ENCODE measurements at places on chromosomes 7 and 10. TPM values are rescaled to one million over a fixed set of nuclear protein-coding genes. Genes with fewer than 3 reads are reported as not detected.
A peak's percentile ranks its signal among the peaks of the same experiment; 100 is the strongest.

GRCh38 chr10:11243425-11244222, 226.0 kb downstream of the CELF2 start:
- H3K4me3 ChIP-seq: no peak overlapping the region
- no peak overlapping the region for H3K27ac ChIP-seq
- no peaks in the 10 kb centered on the region for H3K36me3 ChIP-seq

DNA sequence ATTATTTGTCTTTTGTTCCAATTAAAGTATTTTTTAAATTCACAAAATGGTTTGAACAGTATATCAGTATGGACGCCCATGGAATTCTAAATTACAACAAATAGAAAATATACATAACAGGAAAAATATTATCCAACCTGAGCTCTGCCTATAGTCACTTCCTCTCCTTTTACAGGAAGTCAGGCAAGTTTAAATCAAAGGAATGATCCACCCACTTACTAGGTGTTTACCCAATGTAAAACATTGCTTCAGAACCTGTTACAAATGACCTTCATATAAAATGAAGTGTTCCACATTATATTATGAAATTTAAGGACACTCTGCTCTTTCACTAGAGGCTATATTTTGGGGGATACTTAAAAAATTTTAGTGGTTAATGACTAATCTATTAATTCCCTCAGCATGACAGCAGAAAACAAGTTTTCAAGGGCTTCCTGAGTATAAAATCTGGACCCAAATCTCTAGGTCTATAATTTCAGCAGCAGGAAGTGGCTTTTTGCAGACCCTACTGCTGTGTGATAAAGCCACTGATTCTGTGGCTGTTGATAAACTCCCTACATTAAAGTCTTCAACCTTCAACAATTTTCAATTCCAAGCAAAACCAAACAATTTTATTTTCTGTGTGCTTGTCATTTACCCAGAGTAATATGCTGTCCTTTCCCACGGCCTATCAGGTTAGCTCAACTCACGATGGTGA, 722.6 kb downstream of the GATA3 start:
- H3K27ac ChIP-seq: no peak overlapping the region
- H3K27me3 ChIP-seq: no peaks in the 10 kb centered on the region
- H3K36me3 ChIP-seq: no peaks in the 10 kb centered on the region
- no peaks in the 10 kb centered on the region for H3K4me1 ChIP-seq
- H3K4me3 ChIP-seq: no peak overlapping the region

- no peak overlapping the region for H3K27ac ChIP-seq
- H3K27me3 ChIP-seq: no peaks in the 10 kb centered on the region
- peaks cover 15% of the 10 kb centered on the region for H3K4me1 ChIP-seq
- DNase-seq: no peak
Measured at GRCh38 chr10:110083884-110084283, 76.1 kb downstream of the ADD3 start.

DNA sequence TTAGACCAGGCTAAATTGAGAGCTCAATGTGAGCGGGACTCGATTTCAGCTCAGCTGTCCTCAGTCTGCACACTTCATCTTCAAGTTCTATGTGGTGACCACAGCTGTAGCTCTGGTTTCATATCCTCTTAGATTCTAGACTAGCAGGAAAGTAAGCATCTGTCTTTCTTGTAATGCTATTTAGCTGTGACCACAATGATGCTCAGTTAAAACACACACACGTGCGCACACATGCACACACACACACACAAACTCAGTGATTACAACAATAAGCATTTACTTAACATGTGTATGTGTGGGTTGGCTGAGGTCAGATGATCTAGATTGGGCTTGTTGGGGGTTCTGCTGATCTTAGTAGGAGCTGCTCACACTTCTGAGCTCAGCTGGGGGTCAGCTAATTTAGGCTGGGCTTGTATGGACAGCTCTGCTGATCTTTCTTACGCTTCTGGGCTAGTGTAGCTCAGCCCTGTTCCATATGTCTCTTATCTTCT, 82.5 kb downstream of the ZNF365 start:
- no peak for DNase-seq
- no peaks in the 10 kb centered on the region for H3K27me3 ChIP-seq
- no peak overlapping the region for H3K4me3 ChIP-seq
- no peaks in the 10 kb centered on the region for H3K36me3 ChIP-seq
- no peak overlapping the region for H3K27ac ChIP-seq
- peaks cover 20% of the 10 kb centered on the region for H3K4me1 ChIP-seq

- peaks cover 64% of the 10 kb centered on the region for H3K4me1 ChIP-seq
- H3K27me3 ChIP-seq: no peaks in the 10 kb centered on the region
- H3K27ac ChIP-seq: peak overlapping the region; percentile 51
- H3K36me3 ChIP-seq: peaks cover 41% of the 10 kb centered on the region
Measured at GRCh38 chr7:48096273-48096672, 7.2 kb downstream of the UPP1 start.

GRCh38 chr10:112115781-112116385, 67.7 kb downstream of the GPAM start:
- DNase-seq: no peak
- no peaks in the 10 kb centered on the region for H3K36me3 ChIP-seq
- H3K27ac ChIP-seq: no peak overlapping the region
- no peak overlapping the region for H3K4me3 ChIP-seq
- no peaks in the 10 kb centered on the region for H3K27me3 ChIP-seq

- no peaks in the 10 kb centered on the region for H3K36me3 ChIP-seq
- no peaks in the 10 kb centered on the region for H3K27me3 ChIP-seq
- no peak for DNase-seq
- peak overlapping the region; percentile 87 for H3K27ac ChIP-seq
- H3K4me3 ChIP-seq: peak overlapping the region; percentile 70
Measured at GRCh38 chr7:130943336-130943901, 209.4 kb upstream of the KLF14 start.

- H3K27me3 ChIP-seq: no peaks in the 10 kb centered on the region
- no peak overlapping the region for H3K4me3 ChIP-seq
- DNase-seq: no peak
- H3K4me1 ChIP-seq: no peaks in the 10 kb centered on the region
- no peak overlapping the region for H3K27ac ChIP-seq
Measured at GRCh38 chr10:58547963-58548362, 35.3 kb downstream of the BICC1 start.

DNA sequence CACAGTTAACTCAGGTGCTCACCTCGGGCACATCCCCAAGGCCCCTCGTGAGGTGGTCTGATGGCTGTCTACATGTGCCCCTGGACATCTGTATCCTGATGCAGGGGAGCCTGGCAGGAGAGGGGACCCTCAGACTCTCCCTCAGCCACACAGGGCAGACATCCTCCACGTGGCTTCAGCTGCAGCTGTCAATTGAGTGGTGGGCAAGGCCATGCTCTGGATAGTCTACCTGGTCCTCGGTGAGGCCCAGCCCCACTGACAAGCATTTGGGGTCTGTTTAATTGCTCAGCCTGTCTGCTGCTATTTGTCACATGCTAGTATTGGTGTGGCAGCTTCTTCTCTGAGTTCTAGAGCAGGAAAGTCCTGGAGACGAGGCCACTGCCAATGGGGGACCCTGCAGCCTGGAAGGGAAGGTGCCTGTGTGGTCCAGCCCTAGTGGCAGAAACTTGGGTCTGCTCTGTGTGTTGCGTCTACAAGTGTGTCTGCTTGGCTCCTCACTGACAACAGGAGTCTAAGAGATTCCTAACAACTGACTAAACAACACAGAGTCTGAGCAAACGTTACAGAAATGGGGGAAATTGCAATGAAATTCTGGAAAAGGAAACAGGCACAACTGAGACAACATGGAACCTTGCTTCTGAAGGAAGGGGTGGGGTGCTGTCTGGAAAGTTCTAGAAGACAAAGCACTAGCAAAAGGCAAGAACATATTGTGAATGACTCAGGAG, 59.3 kb upstream of the IGFBP3 start:
- no peak for DNase-seq
- H3K4me1 ChIP-seq: peaks cover 26% of the 10 kb centered on the region
- no peak overlapping the region for H3K4me3 ChIP-seq
- H3K36me3 ChIP-seq: no peaks in the 10 kb centered on the region
- H3K27ac ChIP-seq: no peak overlapping the region

- H3K27ac ChIP-seq: no peak overlapping the region
- H3K36me3 ChIP-seq: no peaks in the 10 kb centered on the region
- no peak for DNase-seq
- no peaks in the 10 kb centered on the region for H3K27me3 ChIP-seq
- H3K4me1 ChIP-seq: no peaks in the 10 kb centered on the region
Measured at GRCh38 chr10:16770670-16771069, 46.6 kb downstream of the RSU1 start.

DNA sequence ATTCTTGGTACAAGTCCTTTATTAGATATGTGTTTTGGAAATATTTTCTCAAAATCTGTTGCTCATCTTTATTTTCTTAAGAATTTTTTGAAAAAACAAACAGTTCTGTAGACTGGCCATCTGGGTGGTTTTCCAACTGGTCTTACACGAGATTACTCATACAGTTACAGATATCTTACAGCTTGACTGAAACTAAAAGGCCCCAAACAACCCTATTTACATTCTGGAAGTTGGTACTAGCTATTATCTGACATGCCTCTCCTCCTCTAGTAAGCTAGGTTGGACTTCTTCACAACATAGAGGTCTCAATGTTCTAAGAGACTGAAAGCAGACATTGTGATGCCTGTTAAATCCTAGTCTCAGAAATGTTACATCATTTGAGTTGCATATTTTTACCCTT, 52.0 kb downstream of the ZNF22 start:
- no peaks in the 10 kb centered on the region for H3K27me3 ChIP-seq
- DNase-seq: no peak
- no peaks in the 10 kb centered on the region for H3K4me1 ChIP-seq
- no peak overlapping the region for H3K4me3 ChIP-seq
- H3K36me3 ChIP-seq: no peaks in the 10 kb centered on the region
- no peak overlapping the region for H3K27ac ChIP-seq

- no peaks in the 10 kb centered on the region for H3K36me3 ChIP-seq
- H3K4me1 ChIP-seq: peaks cover 5% of the 10 kb centered on the region
- no peak overlapping the region for H3K4me3 ChIP-seq
- no peaks in the 10 kb centered on the region for H3K27me3 ChIP-seq
Measured at GRCh38 chr10:369684-370448, 234.6 kb downstream of the ZMYND11 start.

DNA sequence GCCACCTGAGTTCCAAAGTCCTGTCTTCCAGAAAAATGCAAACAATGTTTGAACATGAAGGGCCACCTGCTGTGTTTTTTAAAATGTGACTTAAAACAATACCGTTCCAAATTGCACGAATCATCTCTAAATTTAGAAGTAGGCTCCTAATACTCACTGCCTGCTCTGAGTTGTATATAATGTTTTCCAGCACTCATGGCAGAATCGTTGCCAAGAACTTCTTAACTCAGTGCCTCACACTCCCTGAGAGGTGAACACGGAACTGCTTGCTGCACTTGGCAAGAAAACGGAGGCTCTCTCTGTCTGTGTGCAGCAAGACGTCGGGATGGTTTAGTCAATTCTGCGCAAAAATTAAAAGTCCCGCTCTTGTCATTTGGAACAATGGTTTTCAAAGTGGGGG, 757.3 kb upstream of the AUTS2 start:
- H3K36me3 ChIP-seq: no peaks in the 10 kb centered on the region
- H3K27ac ChIP-seq: no peak overlapping the region
- no peak overlapping the region for H3K4me3 ChIP-seq
- no peak for DNase-seq

DNA sequence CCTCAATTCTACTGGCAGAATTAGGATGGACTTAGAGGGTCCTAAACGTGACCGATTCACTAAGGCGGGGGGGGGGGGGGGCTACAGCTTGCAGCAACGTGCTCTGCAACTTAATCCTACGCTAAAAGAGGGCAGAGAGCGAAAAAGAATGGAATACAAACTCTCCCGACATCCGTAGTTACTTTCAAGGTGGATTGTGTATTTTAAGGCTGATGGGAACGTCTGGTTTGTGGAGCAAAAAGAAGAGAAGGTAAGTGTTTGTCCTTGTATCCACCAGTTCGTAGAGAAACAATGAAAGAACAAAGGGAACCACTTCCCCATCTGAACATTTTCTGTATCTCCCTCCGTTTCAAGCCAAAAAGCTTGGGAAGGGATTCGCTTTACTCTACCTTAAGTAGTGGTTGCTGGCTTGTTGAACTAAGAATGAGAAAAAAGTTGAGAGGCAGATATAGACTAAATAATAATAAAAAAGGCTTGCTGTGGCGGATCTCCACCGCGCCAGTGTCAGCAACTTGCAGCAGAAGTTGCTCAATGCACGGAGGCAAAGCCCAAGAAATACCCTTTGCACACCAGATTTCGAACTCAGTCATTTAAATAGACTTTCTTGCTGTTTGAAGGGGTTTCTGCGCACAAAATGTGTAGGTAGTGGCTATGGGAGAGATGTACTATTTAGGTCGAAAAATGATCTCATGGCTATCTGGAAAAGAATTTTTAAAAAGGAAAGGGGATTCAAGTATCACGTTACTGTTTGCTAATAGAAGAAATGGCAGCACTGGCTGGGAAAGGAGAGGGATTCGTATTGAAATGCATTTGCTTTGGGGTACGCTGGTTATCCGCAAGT, 736 bp downstream of the SKIDA1 start:
- peak overlapping the region; percentile 95 for H3K27ac ChIP-seq
- H3K36me3 ChIP-seq: no peaks in the 10 kb centered on the region
- peak overlapping the region; percentile 83 for H3K4me3 ChIP-seq
- peaks cover 31% of the 10 kb centered on the region for H3K4me1 ChIP-seq
- no peak for DNase-seq

- H3K27me3 ChIP-seq: no peaks in the 10 kb centered on the region
- DNase-seq: no peak
- H3K4me1 ChIP-seq: no peaks in the 10 kb centered on the region
- peaks cover 3% of the 10 kb centered on the region for H3K36me3 ChIP-seq
- H3K27ac ChIP-seq: no peak overlapping the region
Measured at GRCh38 chr10:17731331-17732020, 20.5 kb upstream of the TMEM236 start.

DNA sequence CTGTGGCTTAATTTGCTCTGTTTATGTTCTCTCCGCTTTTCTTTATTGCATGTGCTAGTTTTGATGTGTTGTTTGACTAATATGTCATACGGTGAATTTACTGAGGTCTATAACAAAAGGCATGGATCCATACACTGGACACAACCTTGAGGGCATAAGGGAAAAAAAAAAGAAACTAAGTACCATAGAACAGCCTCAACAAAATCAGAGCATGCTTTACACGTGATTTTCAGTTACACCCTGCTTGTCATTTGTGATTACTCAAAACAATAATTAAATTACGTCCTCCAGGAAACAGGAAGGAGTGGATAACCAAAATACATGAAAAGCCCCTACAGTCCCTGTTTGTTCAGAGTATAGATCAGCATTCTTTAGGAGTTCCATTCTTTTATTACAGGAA, 150.5 kb downstream of the CRPPA start:
- no peak overlapping the region for H3K4me3 ChIP-seq
- no peak for DNase-seq
- H3K36me3 ChIP-seq: no peaks in the 10 kb centered on the region
- peaks cover 5% of the 10 kb centered on the region for H3K4me1 ChIP-seq
- H3K27me3 ChIP-seq: no peaks in the 10 kb centered on the region

TRRAP gene
- polyA plus RNA-seq: 4.0 TPM

ZNF783 gene
- 4.2 TPM for polyA plus RNA-seq

GPR37 gene
- polyA plus RNA-seq: 0.28 TPM

COPS6 gene
- polyA plus RNA-seq: 184 TPM

C7orf57 gene
- 0.22 TPM for polyA plus RNA-seq

OR2A42 gene
- polyA plus RNA-seq: not detected

IDI2 gene
- not detected for polyA plus RNA-seq

ANKRD2 gene
- 0.18 TPM for polyA plus RNA-seq

PHKG1 gene
- 0.49 TPM for polyA plus RNA-seq

RPP30 gene
- 26.4 TPM for polyA plus RNA-seq

PRSS37 gene
- polyA plus RNA-seq: not detected

ARMH3 gene
- polyA plus RNA-seq: 25.3 TPM

Measured in keratinocyte (primary cell).